ENCODE measurements at places on chromosomes 7 and 10. TPM values are rescaled to one million over a fixed set of nuclear protein-coding genes. Genes with fewer than 3 reads are reported as not detected.

The CHST12 gene
- total RNA-seq: 2.4 TPM

- no peak for DNase-seq
Observed at GRCh38 chr7:66886152-66886551, 34.9 kb upstream of the TMEM248 start.

The MNX1 gene
- 2.7 TPM for total RNA-seq

DNA sequence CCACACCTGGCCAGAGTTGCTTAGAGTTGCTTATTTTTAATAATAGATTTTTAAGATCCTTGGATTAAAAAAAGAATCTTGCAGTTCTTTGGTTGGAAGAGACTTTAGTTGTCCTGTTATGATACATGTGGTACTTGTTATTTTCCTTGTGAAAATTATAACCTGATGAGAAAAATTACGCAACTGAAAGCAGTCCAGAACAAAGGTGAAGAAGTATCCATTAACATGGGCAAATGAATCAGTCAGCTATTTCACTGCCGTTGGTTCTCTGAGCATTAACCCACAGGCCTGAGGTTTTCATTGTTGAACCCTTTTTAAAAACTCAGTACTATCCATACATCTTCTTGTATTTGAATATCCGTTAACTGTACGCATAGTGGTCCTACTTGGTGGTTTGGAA lies 68.2 kb downstream of the GALNT11 start:
- no peak for DNase-seq

DNA sequence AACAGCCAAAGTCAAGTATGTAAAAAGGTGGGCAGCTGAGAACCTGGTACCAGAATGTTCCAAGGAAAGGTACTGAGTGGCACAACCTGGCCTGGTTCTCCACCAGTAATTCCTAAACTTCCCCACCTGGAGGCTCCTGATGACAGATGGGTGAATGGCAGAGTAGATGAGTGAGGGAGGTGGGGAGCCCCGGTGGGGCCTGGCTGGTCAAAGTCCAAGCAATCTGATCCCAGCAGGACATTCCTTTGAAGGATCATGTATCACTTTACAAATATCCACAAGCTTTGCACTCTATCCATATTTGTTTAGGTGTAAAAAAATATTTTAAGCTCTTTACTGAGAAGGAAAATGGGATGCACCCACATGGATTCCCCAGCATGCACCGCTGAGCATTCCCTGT lies 250.2 kb downstream of the DPP6 start:
- no peak for DNase-seq

The RAB19 gene
- total RNA-seq: not detected

GRCh38 chr7:41287559-41288335 lies 415.1 kb downstream of the INHBA start:
- DNase-seq: no peak

The RPEL1 gene
- total RNA-seq: 0.17 TPM

GRCh38 chr7:73683788-73684693 lies 644 bp downstream of the BUD23 start:
- no peak for DNase-seq

- no peak for DNase-seq
Observed at GRCh38 chr7:1651031-1651446, 19.0 kb upstream of the ELFN1 start.

GRCh38 chr10:75611172-75611992 lies 180.0 kb downstream of the LRMDA start:
- no peak for DNase-seq

- DNase-seq: no peak
Observed at GRCh38 chr10:34297541-34298345, 517.4 kb downstream of the PARD3 start.

DNA sequence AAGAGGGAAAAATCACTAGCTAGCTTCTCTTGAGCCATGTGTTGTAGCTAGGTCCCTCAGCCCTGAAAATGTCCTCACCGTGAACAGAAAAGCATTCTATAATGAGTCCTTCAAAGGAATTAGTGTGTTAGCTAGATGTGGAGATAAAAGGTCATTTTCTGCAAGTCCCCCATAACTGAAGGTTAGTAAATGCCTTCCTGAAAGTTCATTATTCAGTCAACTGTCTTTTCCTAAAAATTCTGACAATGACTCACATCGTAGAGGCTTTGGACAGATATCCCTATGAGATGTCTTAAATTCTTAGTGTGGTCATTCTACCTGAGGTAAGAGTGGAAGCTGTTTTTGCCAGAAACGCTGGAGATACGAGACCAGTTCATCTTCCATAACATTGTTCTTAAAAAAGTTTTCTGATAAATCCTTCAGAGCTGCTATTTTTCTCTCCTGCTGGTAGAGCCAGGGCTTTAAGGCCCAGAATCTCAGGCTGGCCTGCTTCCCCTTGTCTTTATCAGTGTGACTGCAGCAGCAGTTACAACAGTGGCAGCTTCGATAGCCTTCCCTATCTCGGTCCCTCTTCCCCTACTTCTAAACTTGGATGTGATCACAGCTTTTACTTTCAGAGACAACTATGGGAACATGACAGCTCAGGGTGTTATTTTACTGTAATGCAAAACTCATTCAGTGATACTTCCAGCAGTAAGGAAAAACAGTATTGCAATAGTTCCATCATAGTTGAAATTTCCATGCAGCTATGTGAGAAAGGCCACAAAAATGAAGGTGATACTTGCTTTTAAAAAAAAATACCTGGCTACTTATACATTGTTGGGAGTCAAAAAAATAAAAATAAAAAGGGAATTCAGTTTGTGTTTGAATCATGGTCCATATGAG lies 37.3 kb upstream of the PRKAR2B start:
- DNase-seq: no peak

The ITIH5 gene
- not detected for total RNA-seq

- DNase-seq: no peak
Observed at GRCh38 chr7:131104596-131105293, 222.9 kb upstream of the MKLN1 start.

DNA sequence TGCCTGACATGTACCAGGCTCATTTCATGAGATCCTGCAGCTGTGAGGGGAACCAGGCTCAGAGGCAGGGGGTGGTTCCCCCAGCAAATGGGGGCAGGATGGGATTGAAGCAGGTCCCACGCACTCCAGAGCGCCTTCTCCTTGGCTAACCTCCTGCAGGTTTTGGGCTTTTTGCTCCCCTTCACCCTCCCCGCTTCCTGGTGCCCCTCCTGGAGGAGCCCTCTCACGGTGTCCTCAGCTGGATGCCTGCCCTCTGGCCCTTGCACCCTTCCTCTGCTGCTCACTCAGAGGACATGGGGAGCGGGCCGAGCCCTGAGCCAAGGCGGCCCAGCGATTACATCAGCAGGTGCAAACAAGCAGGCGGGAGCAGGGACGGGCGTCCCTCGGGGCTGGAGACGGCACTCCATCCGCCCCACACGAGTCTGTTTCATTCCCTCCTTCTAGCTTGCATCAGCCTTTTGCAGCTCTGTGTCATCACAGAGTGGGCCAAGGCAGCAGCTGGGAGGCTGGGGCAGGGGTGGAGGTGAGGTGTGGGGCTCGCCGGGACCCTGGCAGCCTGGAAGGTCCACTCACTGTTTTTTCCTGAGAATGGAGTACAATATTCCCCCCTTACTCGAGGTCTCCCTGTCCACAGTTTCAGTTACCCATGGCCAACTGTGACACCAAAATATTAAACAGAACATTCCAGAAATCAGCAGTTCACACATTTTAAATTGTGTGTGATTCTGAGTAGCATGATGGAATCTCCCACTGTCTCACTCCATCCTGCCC lies 52.7 kb upstream of the SLC29A3 start:
- peak; percentile 99 for DNase-seq

The LRRC17 gene
- 0.30 TPM for total RNA-seq

GRCh38 chr7:5387711-5388245 lies 35.9 kb downstream of the TNRC18 start:
- DNase-seq: no peak

DNA sequence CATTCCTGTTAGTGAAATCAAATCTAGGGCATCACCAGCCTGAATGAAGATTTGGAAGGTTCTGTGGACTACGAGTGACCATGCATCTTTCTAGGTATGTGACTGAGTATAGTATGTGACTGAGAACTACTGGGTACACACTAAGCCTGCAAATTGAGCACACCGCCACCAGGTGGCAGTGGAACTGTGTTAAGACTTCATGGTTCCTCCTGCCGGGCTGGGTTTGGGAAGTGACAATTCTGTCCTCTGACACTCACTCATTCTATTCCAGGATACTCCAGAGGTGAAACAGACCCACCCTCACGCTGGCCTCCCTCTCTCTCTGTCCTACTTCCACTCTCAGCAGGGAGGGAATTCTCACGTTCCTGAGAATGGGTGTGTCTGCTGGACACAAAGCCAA lies 84.0 kb upstream of the TMEM248 start:
- DNase-seq: peak; percentile 20

The SPDYE2 gene
- not detected for total RNA-seq

The KAZALD1 gene
- 36.1 TPM for total RNA-seq

DNA sequence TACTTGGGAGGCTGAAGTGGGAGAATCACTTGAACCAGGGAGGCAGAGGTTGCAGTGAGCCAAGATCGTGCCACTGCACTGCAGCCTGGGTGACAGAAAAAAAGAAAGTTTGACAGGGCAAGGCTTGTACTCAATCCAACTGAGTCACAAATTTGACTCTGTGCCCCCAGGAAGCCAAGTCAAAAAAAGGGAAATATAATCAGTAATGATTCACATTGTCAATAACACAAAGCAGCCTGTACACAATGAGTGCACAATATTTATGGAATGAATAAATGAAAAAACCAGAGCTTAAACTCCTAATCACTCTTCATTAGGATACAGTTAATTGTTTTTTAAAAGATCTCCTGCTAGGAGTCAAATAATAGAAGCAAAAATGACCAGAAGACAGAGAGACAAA lies 6.4 kb downstream of the NAPEPLD start:
- DNase-seq: no peak

The SYT15 gene
- total RNA-seq: 0.17 TPM

The ENO4 gene
- total RNA-seq: 0.52 TPM

DNA sequence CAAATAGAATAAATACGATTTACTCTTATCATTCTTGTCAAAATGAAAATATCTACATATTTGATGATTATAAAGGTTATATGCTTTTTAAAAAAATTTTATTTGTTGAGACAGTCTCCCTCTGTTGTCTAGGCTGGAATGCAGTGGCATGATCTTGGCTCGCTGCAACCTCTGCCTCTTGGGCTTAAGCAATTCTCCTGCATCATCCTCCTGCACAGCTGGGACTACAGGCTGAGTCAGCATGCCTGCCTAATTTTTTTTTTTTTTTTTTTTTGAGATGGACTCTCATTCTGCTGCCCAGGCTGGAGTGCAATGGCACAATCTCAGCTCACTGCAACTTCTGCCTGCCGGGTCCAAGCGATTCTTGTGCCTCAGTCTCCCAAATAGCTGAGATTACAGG lies 48.9 kb downstream of the PUS7 start:
- DNase-seq: no peak

- no peak for DNase-seq
Observed at GRCh38 chr10:17330501-17330900, 102.5 kb downstream of the VIM start.

The PLXDC2 gene
- total RNA-seq: 0.06 TPM

The CYP2C19 gene
- not detected for total RNA-seq

- no peak for DNase-seq
Observed at GRCh38 chr10:96967847-96968246, 135.7 kb downstream of the LCOR start.

DNA sequence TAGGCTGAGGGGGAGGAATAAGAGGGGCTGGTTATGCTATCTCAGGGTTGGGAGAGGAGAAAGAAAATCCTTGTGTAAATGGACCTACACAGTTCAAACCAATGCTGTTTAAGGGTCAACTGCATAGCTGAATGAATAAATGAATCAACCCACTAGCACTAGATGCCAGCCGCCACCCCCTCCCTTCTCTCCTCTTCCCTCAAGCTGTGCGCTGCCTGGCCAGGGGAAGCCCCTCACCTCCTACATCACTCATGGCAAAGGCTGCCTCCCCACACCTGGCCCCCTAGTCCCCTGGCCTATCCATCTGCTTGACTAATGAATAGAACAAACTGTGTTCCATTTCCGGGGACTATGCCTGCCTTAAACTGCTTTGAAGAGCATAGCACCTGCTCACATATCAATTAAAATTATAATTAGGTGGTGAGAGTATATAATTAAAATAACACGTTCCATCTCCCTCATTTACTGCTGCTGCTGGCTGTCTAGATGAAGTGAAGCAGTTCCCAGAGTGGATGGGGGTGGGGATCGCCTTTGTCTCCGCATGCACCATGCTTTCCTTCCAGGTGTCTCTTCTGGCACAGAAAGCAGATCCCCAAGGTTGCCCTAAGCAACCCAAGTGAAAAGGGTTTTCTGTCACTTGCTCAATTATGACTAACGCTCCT lies 32.6 kb downstream of the GRID1 start:
- no peak for DNase-seq

- DNase-seq: no peak
Observed at GRCh38 chr7:155948845-155949244, 136.6 kb upstream of the SHH start.

The ARMC3 gene
- total RNA-seq: not detected

GRCh38 chr7:14233868-14234369 lies 244.5 kb upstream of the ETV1 start:
- no peak for DNase-seq

The CLRN3 gene
- not detected for total RNA-seq

The KCTD7 gene
- 8.7 TPM for total RNA-seq

The STAMBPL1 gene
- total RNA-seq: 39.8 TPM

- DNase-seq: no peak
Observed at GRCh38 chr7:122006687-122007086, 133.7 kb downstream of the PTPRZ1 start.

The MGAM2 gene
- not detected for total RNA-seq

DNA sequence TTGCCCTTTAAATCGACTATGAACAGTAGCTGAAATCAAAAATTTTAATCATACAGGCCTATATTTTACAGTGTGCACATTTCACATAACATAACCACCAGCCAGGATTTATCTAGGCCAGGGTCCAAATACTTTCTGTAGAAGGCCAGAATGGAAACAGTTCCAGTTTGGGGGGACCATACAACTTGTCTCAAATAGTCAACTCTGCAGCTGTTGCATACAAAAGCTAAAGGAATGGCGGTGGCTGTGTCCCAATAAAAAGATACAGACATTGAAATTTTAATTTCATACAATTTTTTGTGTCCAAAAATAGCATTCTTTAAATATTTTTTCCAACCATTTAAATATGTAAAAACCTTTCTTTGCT lies 742 bp upstream of the TYSND1 start:
- no peak for DNase-seq

DNA sequence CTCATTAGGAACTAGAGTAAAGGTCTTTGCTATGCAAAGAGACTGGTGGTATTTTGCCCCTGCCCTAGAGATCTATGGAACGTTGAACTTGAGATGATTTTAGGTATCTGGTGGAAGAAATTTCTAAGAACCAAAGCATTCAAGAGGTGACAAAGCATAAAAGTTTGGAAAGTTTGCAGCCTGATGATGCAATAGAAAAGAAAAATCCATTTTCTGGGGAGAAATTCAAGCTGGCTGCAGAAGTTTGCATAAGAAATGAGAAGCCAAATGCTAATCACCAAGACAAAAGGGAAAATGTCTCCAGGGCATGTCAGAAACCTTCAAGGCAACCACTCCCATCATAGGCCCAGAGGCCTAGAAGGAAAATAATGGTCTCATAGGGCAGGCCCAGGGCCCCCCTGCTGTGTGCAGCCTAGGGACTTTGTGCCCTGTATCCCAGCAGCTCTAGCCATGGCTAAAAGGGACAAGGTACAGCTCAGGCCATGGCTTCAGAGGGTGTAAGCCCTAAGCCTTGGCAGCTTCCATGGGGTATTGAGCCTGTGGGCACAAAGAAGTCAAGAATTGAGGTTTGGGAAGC lies 16.5 kb downstream of the TFPI2 start:
- no peak for DNase-seq

Data from NCI-H460 (cell line).